ENCODE measurements at places on chromosomes 5 and 9.

DNA sequence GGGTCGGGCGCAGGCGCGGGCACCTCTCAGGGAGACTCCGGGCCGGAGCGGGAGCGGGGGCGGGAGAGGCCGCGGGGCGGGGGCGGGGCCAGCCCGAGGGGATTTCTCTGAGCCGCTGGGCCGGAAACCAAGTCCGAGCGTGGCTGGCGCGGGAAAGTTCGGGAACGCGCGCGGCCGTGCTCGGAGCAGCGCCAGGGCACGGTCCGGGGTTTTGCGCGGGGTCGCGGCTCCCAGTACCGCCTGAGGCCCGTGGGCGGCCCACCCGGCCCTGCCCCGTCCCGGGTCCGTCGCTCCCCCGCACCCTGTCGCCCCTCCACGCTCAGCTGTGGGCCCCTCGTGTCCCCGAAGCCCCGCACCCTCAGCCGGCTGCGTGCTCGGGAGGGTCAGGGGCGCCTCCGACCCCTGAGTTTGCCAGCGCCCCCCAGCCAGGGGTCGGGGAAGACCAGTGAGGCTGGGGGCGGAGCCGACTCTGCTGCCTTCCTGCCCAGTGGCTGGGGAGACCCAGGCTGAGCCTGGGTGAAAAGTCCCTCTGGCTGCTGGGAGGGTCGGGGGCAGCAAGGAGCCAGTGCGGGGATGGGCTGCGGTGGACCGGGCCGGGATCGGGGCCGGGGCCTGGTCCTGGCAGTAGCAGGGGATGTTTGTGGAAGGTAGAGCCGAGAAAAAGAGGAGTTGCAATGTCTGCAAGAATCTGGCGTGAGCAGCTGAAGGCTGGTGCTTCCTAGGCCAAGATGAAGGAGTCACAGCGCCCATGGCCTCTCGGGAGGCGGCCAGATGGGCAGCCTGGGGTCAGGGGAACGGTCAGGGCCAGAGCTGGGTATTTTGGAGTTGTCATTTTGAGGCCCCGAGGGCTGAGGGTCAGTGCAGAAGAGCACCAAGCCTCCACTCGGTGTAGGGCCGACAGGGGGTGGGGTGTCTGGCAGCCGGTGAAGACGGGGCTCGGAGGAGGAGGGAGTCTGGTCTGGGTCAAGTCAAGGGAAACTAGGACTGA is 588 bp downstream of the TRAF2 start:
- DNase-seq = peak; percentile 93

DNA sequence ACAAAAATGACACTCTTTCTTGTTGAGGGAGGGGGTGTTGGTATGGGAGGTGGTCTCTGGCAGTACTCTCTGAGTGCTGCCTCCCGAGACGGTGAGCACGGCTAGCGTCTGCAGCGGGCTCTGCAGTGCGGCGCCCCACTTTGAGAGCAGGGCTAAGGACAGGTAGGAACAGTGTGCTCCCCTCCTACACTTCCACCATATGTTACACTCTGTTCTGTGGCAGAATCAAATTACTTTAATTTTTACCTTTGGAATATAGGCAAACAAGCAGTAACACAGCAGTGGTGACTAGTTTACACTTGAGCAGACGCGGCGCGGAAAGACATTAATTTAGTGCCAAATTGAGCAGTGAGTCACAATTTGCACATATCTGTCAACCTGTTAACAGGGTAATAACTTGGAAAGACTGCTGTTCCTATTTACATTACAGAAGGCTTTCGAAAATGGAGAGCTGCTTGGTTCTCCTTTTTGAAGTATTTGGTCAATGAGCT is 136.3 kb downstream of the MED27 start:
- peak; percentile 20 for DNase-seq

DNA sequence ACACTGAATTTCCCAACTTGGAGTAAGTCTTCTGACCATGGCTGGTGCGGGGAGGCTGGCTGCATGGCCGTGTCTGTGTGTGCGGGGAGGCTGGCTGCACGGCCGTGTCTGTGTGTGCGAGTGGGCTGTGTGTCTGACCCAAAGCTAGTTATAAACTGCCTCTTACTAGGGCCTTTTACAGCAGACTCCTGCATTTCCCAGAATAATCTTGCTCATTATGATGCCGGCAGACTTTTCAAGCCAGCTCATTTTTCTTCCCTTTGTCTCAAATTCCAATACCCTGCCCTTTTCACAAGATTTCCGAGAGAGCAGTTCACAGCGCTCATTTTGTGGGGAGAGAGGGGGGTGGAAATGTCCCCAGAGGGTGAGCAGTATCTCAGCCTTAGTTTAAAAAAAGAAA is 470.7 kb upstream of the BRINP1 start:
- no peak for DNase-seq

DNA sequence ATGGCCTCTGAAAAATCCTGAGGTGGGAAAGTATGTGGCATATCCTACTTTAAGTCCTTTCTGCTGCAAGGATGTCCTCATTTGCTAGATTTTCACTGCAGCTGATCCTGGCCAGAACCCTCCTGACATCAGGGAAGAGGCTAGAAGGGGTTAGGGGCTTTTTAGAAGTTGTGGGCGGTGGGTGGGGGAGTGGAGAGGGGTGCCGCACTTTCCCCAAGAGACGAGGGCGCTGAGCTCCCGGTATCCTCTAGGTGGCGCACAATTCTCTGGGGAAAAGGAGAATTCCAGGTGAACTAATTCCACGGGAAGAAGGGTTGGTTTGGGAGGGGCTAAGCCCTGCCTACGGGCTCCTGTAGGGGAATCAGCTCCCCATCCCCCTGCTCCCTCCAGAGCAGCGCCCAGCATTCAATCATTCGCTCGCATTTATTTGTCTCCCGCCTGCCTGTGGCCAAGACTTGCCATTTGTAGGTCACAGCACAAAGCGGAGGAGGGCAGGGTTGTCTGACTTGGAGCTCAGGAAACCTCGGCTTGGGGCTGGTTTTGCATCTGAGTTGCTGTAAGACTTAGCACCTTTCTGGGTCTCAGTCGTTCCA is 42.9 kb upstream of the HAND1 start:
- DNase-seq = peak; percentile 44

- DNase-seq = no peak
Observed at GRCh38 chr5:65062469-65063083, 293.8 kb downstream of the CWC27 start.

GRCh38 chr5:178555771-178556211 is 34.4 kb downstream of the COL23A1 start:
- no peak for DNase-seq

- no peak for DNase-seq
Observed at GRCh38 chr9:8916771-8917170, 1117.2 kb upstream of the DMAC1 start.

DNA sequence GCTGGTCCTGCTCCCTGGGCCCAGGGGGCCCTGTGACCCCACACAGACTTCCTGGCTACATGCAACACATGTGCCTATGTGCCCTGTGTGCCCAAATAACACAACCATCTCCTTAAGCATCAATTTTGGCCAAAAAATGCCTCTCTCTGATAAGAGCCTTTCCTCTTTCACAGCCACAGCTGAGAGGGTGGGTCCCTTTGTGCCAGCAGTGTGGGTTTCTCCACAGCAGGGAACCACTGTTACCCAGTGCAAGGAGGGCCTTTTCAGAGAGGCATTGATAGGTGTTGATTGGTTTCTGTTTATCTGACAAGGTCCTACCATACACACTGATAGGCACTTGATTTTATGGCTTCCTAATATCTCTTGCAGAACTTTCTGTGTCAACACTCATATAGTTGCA is 42.7 kb downstream of the SYK start:
- DNase-seq = no peak

DNA sequence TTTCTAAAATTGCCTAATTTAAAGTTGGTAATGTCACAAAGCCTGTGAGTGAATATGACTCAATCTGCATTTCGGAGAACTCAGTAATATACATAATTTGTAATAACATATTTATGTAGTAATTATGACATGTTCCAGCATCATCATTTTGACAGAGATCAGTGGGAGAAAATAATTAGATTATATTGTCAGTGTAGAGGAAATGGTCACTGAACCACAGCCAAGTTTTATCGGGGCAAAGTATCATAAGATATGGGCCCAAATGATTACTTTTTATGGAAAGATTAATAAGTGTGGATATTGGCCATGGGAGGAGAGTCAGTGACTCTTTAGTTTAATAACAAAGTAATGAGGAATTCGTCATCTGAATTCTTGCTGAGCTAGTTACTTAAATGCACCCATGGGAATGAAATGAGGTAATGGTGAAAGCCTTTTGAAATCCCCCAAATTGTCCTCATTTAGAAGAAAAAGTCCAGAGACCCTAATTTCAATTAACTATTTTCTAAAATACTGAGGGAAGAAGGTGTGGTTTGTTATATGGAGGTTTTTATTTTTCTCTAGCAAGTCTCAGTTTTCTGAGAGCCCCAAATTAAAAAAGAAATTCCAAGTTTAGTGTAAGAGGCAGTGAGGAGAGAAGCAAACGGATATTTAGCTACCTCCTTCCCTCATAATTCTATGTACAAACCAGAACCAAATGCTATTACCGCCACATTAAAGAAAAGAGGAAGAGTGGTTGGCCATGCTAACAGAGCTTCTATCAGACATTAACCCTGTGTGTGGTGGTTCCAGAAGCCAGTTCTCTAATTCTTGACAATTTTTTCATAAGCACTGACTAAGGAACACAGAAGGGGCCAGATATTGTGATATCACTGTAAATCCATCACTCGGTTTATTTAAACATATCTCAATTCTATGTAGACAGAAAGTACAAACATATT is 37.7 kb upstream of the MRPS30 start:
- DNase-seq = no peak

DNA sequence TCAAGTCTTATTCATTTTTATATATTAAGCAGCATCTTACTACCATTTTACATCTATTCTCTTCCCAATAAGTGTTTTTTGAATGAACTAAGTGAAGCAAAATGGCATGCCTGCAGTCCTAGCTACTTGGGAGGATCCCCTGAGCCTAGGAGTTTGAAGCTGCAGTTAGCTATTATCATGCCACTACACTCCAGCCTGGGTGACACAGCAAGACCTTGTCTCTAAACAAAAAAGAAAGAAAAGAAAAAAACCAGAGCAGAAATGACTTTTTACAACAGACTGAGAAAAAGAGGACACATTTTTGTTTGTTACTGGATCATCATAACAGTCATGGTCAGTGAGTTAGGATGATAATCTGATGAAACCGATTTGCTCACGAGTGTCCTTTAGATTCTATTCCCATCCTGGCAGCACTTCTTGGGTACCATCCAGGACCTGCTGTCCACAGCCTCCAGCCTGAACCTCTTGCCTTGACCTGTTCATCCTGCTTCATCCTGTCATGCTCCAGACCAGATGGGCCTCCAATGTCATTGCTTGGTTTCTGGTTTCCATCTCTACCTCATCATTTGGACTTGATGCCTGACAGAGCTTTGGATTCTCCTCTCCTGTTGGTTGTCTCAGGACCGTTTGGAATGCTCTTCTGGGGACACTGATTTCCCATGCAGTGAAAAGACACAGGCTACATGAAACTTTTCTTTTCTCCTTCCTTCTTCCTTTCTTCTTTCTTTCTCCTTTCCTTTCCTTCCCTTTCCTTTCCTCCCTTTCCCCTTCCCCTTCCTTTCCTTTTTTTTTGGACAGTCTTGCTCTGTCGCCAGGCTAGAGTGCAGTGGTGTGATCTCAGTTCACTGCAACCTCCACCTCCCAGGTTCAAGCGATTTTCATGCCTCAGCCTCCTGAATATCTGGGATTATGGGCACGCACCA is 50.1 kb upstream of the GLRX start:
- no peak for DNase-seq

DNA sequence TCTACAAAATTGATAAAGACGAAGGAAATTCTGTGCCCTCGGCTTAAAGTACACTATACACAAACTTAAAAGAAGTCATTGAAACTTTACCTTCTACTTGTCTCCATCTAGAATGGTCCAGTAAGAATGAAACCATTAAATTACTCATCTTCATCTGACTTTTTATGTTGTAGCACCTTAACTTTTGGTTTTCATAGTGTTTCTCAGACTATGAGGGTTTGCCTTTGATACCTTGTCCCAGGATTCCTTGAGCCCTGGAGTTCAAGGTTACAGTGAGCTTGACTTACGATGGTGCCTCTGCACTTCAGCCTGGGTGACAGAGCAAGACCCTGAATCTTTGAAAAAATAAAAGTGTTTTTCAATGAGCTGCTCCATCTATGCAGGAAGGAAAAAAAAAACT is 132.2 kb downstream of the CDC42SE2 start:
- DNase-seq = no peak

DNA sequence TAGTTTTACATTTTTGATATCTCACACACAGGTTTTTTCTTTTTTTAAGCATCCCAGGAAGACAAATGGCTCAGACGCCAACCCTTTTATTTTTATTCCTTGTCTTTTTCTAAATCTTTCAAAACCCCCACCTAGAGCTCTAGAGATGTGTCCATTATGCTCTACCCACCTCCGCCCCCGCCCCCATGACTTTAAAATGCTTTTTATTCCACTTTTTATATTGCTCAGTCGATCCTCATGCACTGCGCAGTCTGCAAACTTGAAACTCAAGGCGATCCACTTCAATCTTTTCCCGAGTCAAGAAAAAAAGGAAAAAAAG is 411 bp upstream of the MAT2B start:
- DNase-seq = no peak

- no peak for DNase-seq
Observed at GRCh38 chr5:180141068-180141660, 67.8 kb downstream of the RASGEF1C start.

- no peak for DNase-seq
Observed at GRCh38 chr9:20512636-20513035, 109.7 kb downstream of the MLLT3 start.

DNA sequence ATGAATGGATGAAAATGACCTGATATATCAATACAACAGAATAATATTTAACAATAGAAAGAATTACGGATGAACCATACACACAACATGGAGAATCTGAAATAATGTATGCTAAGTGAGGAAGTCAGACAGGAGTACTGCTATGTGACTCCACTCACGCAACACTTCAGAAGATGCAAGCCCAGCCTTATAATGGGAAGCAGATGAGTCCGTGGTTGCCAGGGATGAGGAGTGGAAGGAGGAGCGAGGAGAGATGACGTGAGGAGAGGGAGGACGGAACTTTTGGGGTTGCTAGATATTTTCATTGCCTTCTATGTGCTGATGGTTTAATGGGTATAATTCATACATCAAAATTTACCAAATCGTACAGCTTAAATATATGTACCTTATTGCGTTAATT is 55.4 kb upstream of the ERCC6L2 start:
- DNase-seq = no peak

- peak; percentile 81 for DNase-seq
Observed at GRCh38 chr9:130768265-130768664, 66.8 kb upstream of the ABL1 start.

- no peak for DNase-seq
Observed at GRCh38 chr9:33919276-33919897, 102.4 kb downstream of the UBE2R2 start.

Data from suppressor macrophage treated with lipopolysaccharide for 1 hour (primary cell).